ENCODE measurements at places on chromosomes 5 and 9. TPM values are rescaled to one million over a fixed set of nuclear protein-coding genes. Genes with fewer than 3 reads are reported as not detected.

The GFI1B gene
- total RNA-seq, result not detected

The SLC36A2 gene
- total RNA-seq, result not detected

The SMIM33 gene
- not detected for total RNA-seq

The IFNA21 gene
- total RNA-seq, result not detected

The PPP2R2B gene
- total RNA-seq, result 4.1 TPM

The SLC6A18 gene
- total RNA-seq, result not detected

The LVRN gene
- total RNA-seq, result 0.56 TPM

The OTP gene
- total RNA-seq, result 3.1 TPM

The ARL10 gene
- 37.2 TPM for total RNA-seq

The IL13 gene
- total RNA-seq, result not detected

The TGFBR1 gene
- total RNA-seq, result 118 TPM

The COMMD10 gene
- 29.4 TPM for total RNA-seq

The POC5 gene
- 17.8 TPM for total RNA-seq

The EFNA5 gene
- total RNA-seq, result 42.2 TPM

The SPINK6 gene
- not detected for total RNA-seq

The RASA1 gene
- total RNA-seq, result 36.1 TPM

The STK32A gene
- total RNA-seq, result 0.61 TPM

The PCDHB4 gene
- total RNA-seq, result 2.6 TPM

The ECSCR gene
- total RNA-seq, result not detected

The CDK5RAP2 gene
- 116 TPM for total RNA-seq

The SPATA31E1 gene
- total RNA-seq, result 0.21 TPM

The OR5C1 gene
- not detected for total RNA-seq

The PCAT7 gene
- 8.6 TPM for total RNA-seq

The PCDHB1 gene
- total RNA-seq, result 0.23 TPM

The PCDHA12 gene
- total RNA-seq, result 5.5 TPM

The CSF1R gene
- not detected for total RNA-seq

The CCDC152 gene
- total RNA-seq, result not detected

The CENPK gene
- total RNA-seq, result 55.2 TPM

The GABRA6 gene
- not detected for total RNA-seq

The IFNB1 gene
- not detected for total RNA-seq

The HRCT1 gene
- total RNA-seq, result not detected

The CCNO gene
- total RNA-seq, result not detected

The IL5 gene
- total RNA-seq, result not detected

The ZNF366 gene
- total RNA-seq, result not detected

The INSYN2B gene
- 0.35 TPM for total RNA-seq

The ANKRD33B gene
- 0.84 TPM for total RNA-seq

The IFNE gene
- not detected for total RNA-seq

The MTRR gene
- 50.8 TPM for total RNA-seq

The APBB3 gene
- 36.2 TPM for total RNA-seq

The HMMR gene
- 44.4 TPM for total RNA-seq

The PCDHB3 gene
- total RNA-seq, result 5.7 TPM
